ENCODE measurements at places on chromosomes 6 and 20.
A peak's percentile ranks its signal among the peaks of the same experiment; 100 is the strongest.

GRCh38 chr6:108557494-108558371, 3.0 kb upstream of the FOXO3 start:
- peak; percentile 68 for DNase-seq

DNA sequence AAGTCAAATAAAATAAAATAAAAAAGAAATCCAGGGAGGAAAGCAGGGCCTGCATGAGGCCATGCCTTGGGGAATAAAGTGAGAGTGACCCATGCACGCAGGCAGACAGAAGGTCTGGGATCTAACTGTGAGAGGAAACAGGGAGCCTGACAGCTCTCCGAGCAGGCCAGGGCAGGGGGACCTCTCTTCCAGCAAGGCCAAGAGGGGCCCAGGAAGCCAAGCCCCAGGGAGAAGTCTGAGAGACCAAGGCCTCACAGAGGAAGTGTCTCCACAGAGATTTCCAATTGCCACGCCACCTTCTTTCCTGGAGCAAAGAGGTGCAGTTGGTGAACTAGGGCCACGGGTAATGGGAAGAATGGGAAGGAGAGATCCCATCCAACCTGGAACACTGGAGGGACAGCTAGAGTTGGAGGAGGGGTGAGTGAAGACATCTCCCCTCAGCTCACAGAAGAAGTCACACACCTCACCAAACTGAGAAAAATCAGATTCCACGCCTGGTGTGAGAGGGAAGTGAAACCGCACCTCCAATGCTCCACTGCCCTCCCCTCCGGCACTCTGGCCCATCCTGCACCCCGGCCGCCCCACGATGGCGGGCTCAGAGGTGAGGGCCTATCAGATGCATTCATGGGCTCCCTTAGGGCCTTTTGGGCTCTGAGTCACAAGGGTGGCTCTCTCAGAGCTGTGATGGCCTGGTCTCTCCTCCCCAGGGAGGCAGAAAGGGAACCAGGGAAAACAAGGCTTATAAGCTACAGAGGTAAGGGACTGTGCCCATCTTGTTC, 25.1 kb upstream of the TAF8 start:
- no peak for DNase-seq

DNA sequence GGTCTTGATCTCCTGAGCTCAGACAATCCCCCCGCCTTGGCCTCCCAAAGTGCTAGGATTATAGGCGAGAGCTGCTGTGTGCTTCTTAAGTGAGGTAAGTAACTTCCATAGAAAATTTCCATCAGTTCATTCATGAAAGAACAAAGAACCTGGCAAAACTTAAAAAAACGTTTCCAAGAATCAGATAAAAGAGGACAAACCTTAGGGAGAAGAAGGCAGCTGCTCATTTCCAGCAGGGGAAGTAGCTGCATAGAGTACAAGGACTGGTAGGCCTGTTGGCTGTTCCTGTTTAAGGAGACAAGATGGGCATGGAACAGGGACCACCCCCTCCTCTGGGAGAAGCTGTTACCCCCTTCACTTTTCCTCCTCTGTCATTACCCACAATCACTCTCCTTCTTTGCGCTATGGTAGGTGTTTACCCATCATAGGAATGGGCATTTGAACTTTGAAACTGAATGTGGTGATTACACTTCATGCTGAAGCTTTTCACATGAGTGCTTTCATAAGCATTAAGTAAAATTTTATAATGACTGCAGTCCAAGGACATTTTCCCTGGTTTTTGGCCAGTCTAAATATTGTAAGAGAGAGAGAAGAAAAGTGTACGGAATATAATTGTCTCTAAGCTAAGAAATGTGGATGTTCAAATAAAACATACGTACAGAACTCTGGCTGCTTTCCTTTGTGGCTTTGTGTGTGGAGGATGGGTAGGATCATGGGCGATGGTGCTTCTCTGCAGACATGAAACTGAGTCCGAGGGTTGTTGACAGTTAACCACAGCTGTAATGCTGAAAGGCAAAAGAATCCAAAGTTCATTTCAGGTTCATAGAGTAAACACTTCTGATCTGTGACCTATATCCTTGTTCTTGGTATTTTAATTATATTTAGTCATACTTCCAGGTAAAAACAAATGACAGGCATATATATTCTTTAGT, 56.4 kb downstream of the CCN2 start:
- no peak for DNase-seq

- no peak for DNase-seq
Observed at GRCh38 chr6:116073765-116074440, 13.2 kb upstream of the FRK start.

DNA sequence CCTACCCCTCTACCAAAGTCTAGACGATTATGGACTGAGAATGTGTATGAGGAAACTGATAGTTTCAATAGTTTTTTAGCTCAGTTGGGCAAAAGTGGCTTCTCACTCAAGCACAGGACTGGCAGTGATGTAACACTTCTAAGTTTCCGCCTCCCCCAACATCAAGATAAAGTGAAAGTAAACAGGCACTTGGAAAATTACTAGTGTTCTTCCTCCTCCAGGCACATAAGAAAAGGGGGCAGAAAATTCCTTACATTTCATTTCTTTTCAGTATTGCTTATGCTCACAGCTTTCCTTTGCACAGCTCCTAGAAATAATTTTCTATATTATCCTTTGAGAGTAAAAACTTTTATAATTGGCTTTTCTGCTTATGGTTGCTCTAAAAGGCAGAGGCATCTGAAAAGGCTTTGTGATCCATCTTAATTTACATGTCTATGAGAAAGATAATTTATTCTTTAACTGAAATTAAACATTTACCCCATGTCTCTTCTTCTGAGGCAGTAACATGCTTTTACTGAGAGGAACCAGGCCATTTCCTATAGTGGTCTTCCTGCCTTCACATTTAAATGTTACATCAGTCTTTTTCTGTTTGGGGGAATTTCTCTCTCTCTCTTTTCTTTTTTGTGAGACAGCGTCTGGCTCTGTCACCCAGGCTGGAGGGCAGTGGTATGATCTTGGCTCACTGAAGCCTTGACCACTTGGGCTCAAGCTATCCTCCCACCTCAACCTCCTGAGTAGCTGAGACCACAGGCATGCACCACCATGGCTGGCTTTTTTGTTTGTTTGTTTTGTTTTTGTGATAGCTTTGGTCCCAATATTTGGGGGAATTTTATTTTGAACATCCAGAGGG, 65.0 kb upstream of the EEF1A1 start:
- DNase-seq = no peak

- no peak for DNase-seq
Observed at GRCh38 chr6:138772596-138773176, 883 bp upstream of the CCDC28A start.

GRCh38 chr6:38525888-38526287, 113.8 kb downstream of the BTBD9 start:
- no peak for DNase-seq

- no peak for DNase-seq
Observed at GRCh38 chr20:62227977-62228958, 8.2 kb upstream of the HRH3 start.

GRCh38 chr6:78615430-78615904, 251.9 kb upstream of the IRAK1BP1 start:
- no peak for DNase-seq

GRCh38 chr6:8831366-8832152, 396.2 kb upstream of the SLC35B3 start:
- no peak for DNase-seq

DNA sequence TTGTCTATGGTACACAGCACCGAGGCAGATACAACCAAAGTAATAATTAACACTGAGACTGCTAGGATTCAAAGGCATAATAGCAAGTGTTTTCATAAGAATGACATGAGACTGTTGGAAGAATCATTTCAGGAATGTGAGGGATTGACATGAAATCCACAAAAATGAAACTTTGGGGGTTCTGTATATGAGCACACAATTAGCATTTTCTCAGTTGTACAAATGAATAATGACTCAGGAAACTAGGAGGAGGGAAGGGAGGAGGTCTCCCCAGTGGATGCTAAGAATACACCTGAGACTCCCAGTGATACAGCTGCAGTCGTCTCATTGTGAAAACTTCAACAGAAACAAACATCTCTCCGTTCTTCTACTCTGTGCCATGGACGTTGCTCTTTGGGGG, 428.4 kb upstream of the PLCB4 start:
- no peak for DNase-seq

DNA sequence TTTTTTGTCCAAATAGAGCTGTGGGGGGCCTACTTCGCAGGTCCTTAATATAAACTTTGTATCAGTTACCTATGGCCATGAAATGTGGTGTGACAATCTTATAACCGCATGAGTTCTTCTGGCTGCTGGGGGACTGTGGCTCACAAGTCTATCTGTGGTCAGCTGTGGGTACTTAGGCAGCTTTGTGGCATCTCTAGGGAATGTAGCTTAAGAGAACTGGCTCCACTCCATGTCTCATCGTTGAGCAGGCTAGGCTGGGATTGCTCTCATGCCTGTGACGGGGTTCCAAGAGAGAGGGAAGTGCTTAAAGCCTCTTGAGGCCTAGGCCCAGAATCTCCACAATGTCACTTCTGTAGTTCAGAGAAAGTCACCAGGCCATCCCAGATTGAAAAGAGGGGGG, 140.5 kb downstream of the BTBD3 start:
- no peak for DNase-seq

DNA sequence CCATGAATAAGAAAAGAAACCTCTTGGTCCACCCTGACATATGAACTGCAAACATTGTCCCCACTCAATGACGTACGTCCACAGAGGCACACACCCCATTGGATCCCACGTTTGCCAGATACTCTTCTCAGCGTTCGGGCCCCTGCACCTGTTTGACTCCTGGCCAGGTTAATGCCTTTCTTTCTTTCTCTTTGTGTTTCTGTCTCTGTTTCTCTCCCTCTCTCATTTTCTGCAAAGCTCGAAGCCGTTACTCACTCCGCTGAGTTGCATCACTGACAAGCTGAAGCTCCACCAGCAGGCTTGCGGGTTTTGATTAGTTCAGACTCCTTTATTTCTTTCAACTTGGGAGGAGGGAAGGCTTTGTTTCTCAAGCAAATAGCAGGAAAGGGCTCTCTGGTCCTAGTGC, 135.5 kb upstream of the SUPT3H start:
- DNase-seq = no peak

- no peak for DNase-seq
Observed at GRCh38 chr20:52922436-52922835, 49.7 kb upstream of the TSHZ2 start.

DNA sequence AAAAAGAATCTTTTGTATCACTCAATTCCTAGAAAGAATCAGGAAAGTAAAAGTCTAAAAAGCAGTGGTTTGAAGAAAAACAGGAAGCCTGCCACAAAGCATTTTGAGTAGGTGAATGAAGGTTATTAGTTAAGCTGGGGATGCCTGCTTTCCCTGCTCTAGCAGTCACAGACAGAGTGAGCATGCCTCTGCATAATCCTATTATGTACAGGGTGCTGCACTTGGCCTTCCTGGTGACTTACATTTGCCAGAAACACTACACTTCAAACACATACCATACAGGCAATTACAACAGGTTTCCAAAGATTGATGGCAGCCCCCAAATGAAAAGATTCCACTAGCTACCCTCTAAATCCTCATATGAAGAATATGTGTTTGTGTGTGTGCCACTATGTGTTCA, 130.8 kb downstream of the TPBG start:
- no peak for DNase-seq

- DNase-seq = no peak
Observed at GRCh38 chr6:43744491-43744890, 25.5 kb upstream of the VEGFA start.

GRCh38 chr6:99349171-99350141, at the start of gene FAXC:
FAXC (minus strand) TSS chr6:99349674; CDS start chr6:99349372, 302 bp downstream.
- DNase-seq = no peak

DNA sequence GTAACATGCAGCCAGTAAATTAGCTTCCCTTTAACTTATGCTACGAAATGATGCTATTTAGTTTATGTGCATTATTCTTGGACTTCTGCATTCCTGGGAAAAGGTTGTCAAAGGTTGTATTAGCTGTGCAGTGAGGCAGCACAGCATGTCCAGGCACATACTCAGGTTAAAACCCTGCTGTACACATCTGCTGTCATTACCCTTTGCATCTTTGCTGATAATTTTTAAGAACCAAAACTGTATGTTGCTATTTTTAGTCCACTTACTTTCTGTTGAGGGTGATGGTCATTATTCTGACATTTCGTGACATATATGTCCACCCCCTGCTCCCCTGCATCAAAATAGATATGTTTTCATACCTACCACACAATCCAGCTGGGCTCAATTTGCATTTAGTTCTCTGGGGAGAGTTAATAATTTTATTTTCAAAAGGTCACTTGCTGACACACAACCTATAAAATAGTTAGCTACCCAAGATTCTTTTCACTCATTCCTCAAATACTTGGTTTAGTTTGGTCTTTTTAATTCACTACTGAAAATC, 142.5 kb upstream of the SPACA1 start:
- DNase-seq = no peak

- no peak for DNase-seq
Observed at GRCh38 chr20:17857639-17858449, 110.8 kb downstream of the SNX5 start.

DNA sequence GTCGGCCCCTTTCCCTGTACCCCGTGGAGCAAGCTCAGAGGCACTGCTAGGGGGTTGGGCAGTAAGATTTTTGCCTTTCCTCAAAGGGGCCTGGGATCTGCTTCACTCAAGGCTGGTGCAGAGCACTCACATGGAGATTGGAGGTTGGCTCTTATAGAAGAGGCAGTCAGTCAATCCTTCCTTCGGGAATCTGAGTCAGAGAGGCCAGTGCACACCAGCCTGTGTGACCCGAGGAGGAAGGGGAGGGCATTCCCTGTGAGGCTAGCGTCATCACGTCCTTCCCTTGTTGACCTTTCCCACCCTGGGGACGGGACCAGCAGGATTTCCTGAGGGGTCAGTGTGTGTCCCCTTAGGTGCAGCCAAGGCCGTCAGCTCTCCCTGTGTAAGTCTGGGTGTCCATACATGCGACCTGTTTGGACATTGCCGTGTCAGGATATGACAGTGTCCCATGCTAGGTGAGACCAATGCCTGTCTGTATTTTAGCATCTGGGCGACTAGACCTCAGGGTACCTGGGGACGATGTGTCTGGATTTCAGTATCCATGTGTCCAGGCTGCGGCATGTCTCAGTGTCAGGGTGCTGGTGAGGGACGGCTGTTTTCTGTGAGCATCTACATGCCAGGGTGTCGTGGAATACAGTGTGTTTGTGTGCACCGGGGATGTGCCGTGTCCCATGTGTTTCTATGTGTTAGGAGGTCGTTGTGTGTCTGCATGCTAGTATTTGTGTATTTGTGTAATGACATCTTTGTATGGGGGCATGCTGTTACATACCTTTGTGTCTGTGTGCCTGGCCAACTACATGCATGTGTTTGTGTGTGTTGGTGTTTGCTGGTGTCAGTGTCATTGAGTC, 2.8 kb upstream of the ZNF512B start:
- no peak for DNase-seq

Measured in stimulated activated CD4-positive, alpha-beta T cell treated with anti-CD3 and anti-CD28 coated beads, Interleukin-15, amount 100 ng/mL, for 1 hour (primary cell).